Fibroblast of lung (primary cell): ENCODE measurements at places on chromosomes 5 and 9. TPM values are rescaled to one million over a fixed set of nuclear protein-coding genes. Genes with fewer than 3 reads are reported as not detected.

The FOXD4L5 gene
- total RNA-seq, result under 0.01 TPM in 2 replicates

DNA sequence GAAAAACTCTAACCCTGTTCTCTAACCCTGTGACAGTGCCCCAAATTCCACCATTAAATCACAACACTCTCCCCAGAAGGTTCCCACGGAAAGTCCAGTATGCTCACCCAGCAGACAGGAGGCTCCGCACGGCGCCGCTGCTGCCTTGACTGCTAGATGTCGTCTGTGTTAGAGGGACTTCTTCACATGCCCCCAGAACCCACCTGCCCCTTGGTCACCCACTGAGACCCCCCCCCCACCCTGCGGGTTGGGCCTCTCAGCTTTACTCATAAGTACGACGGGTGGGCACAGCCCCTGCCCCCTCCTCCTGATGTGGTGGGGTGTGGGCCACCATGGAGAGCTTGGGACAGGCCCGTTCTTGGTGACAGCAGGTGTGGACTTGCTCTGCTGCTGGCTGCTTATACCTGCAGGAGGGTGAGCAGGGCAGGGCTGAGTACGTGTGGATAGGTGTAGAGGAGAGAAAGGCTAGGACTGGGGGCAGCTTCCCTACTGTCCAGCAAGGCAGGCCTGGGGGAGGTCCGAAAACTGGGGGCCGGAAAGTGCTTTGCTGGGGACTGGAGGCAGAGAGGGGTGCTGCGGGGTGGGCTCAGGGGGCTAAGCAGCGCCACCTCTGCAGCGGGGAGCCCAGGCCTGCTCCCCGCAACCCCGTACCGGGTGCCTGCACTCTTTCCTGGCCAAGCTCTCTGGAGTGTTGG lies 57.5 kb upstream of the OLFM1 start:
- no peak overlapping the region for H3K4me3 ChIP-seq
- DNase-seq, result no peak
- H3K27me3 ChIP-seq, result no peaks in the 10 kb centered on the region
- no peaks in the 10 kb centered on the region for H3K4me1 ChIP-seq

DNA sequence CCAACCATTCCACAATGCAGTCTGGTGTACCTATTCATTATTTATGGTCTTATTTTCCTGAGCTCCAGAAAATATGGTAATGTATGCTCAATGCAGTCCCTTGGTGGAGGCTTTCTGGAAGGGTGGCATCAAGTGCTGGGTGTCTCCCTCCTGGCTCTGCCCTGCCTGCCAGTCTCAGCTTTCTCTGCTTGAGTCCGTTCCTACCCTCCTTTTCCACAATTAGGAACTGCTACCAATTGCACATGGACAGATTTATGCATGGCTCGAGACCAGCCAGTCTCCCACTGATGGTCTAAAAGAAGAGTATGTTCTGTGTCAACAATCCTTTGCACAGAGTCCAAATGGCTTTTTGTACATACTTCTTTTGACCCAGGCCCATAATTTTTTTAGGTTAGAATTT lies 189.8 kb downstream of the TLE1 start:
- H3K27me3 ChIP-seq, result no peaks in the 10 kb centered on the region
- H3K27ac ChIP-seq, result no peak overlapping the region
- no peak for DNase-seq
- peaks cover 8% of the 10 kb centered on the region for H3K4me1 ChIP-seq
- H3K4me3 ChIP-seq, result no peak overlapping the region
- no peaks in the 10 kb centered on the region for H3K36me3 ChIP-seq

DNA sequence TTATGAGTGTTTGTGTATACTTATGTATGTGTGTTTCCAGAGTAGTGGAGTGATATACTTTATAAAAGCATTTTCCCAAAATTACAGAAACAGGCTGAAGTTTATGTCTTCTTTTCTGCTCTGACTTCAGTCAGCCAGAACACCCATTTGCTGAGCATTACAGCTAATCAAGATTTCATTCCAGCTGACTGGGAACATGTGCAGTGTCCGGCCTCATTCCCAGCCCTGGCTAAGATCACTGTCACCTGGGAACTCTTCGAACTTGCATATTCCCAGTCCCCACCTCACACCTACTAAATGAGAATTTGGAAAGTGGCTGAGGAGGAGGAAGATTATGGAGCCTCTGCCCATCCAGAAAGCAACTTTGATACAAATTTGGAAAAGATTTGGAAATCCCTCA lies 90.8 kb upstream of the PRRC1 start:
- H3K27me3 ChIP-seq, result no peaks in the 10 kb centered on the region
- H3K4me1 ChIP-seq, result no peaks in the 10 kb centered on the region
- no peak overlapping the region for H3K4me3 ChIP-seq

DNA sequence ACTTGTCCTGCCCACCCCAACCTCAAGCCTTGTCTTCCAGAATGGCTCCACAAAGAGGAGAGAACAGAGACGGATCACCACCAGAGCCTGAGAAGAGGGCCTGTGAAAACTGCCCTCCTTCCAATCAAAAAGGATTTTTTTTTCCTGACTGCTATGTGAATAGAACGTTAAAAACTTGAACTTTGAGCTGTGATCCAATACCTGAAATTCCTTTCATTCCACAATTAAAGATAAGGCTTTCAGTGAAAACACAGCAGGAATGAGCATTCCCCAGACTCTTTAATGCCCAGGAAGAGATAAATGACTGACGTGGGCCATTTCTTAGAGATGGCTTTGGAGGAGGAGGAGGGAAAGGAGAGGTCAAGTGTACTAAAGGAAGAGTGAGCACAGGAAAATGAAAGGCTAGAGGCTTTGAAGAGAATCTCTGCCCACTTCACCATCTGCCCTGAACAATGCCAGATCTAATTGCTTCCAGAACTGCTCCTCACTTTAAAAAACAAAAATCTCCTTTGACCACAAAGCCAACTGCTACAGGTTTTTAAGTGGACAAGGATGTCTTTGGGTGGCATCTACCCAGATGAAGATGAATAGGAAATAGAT lies 177.9 kb upstream of the MAP3K1 start:
- no peaks in the 10 kb centered on the region for H3K27me3 ChIP-seq

The PHYHD1 gene
- 12.3 and 20.0 TPM in 2 replicates for total RNA-seq

The SLC36A2 gene
- not detected in 2 replicates for total RNA-seq

The ATG12 gene
- 37.2 and 38.8 TPM in 2 replicates for total RNA-seq

The PHAX gene
- 51.4 and 54.5 TPM in 2 replicates for total RNA-seq

DNA sequence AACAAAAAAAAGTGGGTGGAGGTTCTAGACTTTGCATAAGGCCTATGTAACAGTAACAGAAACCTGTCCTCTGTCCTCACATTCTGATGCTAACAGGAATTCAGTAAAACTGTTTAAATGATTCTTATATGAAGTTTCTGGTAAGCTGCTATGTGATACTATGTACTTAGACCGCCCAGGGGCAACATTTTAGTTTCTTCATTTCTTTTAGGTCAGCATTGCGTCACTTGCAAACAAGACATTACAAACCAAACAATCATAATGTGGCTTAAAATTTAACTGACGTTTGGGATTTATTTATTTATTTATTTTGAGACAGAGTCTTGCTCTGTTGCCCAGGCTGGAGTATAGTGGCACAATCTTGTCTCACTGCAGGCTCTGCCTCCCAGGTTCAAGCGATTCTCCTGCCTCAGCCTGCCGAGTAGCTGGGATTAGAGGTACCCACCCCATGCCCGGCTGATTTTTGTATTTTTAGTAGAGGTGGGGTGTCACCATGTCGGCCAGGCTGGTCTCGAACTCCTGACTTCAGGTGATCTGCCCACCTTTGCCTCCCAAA lies 44.3 kb downstream of the TENT4A start:
- peaks cover 27% of the 10 kb centered on the region for H3K36me3 ChIP-seq
- H3K4me3 ChIP-seq, result no peak overlapping the region
- H3K27ac ChIP-seq, result no peak overlapping the region
- H3K27me3 ChIP-seq, result no peaks in the 10 kb centered on the region
- DNase-seq, result no peak
- H3K4me1 ChIP-seq, result no peaks in the 10 kb centered on the region

DNA sequence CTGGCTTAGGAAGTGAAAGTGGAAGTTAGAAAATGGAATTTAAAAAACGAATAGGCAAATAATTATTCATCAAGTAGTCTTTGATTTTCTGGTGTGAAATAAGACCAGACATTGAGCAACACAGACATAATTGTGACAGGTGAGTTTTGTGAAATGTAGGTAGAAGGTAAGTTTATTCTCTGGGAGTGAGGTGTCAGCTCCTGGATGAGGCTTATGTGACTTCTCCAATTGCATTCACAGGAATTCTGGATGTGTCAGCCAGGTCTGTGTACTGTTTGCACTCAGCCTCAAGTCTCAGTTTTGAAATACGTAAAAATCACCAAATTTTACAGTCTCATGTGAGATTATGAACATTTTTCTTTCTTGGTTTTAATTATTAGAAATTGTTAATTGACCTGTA lies 537.6 kb downstream of the CETN3 start:
- H3K27ac ChIP-seq, result no peak overlapping the region
- no peaks in the 10 kb centered on the region for H3K36me3 ChIP-seq
- no peak for DNase-seq
- no peaks in the 10 kb centered on the region for H3K27me3 ChIP-seq
- H3K4me3 ChIP-seq, result no peak overlapping the region

- no peak overlapping the region for H3K4me3 ChIP-seq
- no peak for DNase-seq
- H3K27ac ChIP-seq, result no peak overlapping the region
- no peaks in the 10 kb centered on the region for H3K36me3 ChIP-seq
- no peaks in the 10 kb centered on the region for H3K27me3 ChIP-seq
- H3K4me1 ChIP-seq, result no peaks in the 10 kb centered on the region
These were observed 1290.3 kb upstream of the CDH9 start for GRCh38 chr5:28328681-28329080.

GRCh38 chr5:116439905-116440304 lies 134.7 kb downstream of the SEMA6A start:
- H3K4me1 ChIP-seq, result no peaks in the 10 kb centered on the region
- H3K27ac ChIP-seq, result no peak overlapping the region

GRCh38 chr5:73286896-73287295 lies 113.9 kb downstream of the TMEM174 start:
- no peak overlapping the region for H3K27ac ChIP-seq
- H3K4me1 ChIP-seq, result no peaks in the 10 kb centered on the region
- DNase-seq, result no peak
- no peak overlapping the region for H3K4me3 ChIP-seq
- no peaks in the 10 kb centered on the region for H3K36me3 ChIP-seq
- H3K27me3 ChIP-seq, result peaks cover 2% of the 10 kb centered on the region

The SPTAN1 gene
- 229 and 518 TPM in 2 replicates for total RNA-seq

DNA sequence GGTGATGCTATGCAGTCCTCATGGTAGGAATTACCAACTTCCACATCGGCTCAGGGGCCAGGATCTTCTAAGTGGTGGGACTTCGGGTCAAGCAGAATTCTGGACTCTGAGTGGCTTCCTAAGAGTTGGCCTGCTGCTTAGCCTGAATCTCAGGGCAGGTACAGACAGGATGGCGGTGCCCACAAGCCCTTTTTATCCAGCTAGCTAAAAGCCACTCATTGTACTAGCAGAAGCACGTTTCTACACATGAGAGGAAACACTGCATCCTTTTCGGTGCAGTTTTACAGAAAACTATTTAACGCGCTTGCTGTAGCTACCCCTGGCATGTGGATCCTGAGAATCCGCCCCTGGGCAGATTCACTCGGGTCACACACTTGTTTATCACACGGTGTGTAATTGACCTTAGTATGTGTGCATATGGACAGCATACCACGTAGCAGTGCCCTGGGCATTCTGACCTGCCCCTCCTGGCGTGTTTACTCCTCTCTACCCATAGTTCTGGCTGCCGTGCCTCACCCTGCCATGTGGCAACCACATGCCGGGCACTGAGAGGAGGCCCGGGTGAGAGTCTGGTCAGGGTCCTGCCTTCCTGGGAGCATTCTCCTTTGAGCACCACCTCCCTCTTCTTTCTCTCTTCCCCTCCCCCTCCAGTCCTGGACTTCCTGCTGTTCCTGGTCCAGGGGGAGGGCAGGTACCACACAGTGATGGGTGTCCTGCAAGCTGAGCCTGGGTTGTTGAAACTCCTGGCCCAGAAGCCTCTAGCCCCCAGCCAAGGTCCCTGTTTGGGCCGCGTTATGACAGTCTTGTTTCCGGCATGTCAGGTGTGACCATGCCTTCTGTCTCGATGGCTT lies 65.9 kb downstream of the DAB2IP start:
- no peaks in the 10 kb centered on the region for H3K27me3 ChIP-seq
- DNase-seq, result no peak
- H3K27ac ChIP-seq, result no peak overlapping the region
- H3K4me1 ChIP-seq, result peaks cover 17% of the 10 kb centered on the region

GRCh38 chr9:107778661-107779060 lies 289.1 kb upstream of the KLF4 start:
- H3K27ac ChIP-seq, result no peak overlapping the region
- H3K4me1 ChIP-seq, result peaks cover 3% of the 10 kb centered on the region
- H3K4me3 ChIP-seq, result no peak overlapping the region
- no peak for DNase-seq
- no peaks in the 10 kb centered on the region for H3K36me3 ChIP-seq

- no peaks in the 10 kb centered on the region for H3K4me1 ChIP-seq
- no peak overlapping the region for H3K4me3 ChIP-seq
- no peaks in the 10 kb centered on the region for H3K27me3 ChIP-seq
- H3K36me3 ChIP-seq, result no peaks in the 10 kb centered on the region
These were observed 43.6 kb upstream of the FYB1 start for GRCh38 chr5:39262981-39263380.

GRCh38 chr5:122639864-122640263 lies 135.0 kb upstream of the SNX2 start:
- H3K27ac ChIP-seq, result no peak overlapping the region
- no peaks in the 10 kb centered on the region for H3K27me3 ChIP-seq
- no peaks in the 10 kb centered on the region for H3K4me1 ChIP-seq
- H3K4me3 ChIP-seq, result no peak overlapping the region

The HTR4 gene
- not detected in 2 replicates for total RNA-seq

The PCDHB16 gene
- 0.51 and 1.5 TPM in 2 replicates for total RNA-seq

GRCh38 chr5:59772757-59773156 lies 120.8 kb downstream of the PDE4D start:
- H3K4me1 ChIP-seq, result peaks cover 6% of the 10 kb centered on the region
- H3K27ac ChIP-seq, result no peak overlapping the region
- no peak overlapping the region for H3K4me3 ChIP-seq
- H3K27me3 ChIP-seq, result peaks cover 5% of the 10 kb centered on the region
- DNase-seq, result no peak

The CARTPT gene
- total RNA-seq, result not detected in 2 replicates

DNA sequence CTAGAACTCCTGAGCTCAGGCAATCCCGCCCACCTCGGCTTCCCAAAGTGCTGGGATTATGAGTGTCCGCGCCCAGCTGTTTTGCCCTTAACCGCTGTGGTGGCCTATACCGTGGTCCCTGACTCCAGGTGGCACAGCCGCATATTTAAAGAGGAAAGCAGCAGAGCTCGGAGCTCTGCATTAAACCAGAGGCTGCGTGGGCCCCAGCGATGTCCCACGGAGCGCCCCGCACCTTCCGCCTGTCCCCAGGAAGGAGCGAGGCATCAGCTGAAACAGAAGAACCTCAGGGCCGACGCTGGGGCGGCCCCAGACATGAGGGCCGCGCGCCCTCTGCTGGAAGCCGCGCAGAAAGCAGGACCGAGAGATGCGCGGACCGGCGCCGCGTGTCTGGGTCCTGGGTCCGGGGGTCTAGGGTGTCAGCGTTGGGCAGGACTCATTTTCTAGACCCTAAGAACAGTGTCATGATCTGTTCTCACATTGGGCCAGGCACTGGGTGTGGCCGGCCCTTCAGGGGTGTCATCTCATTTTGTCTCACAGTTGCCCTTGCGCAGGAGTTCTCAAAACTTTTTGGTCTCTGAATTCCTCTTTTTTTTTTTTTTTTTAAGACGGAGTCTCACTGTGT lies 37.7 kb downstream of the LAMC3 start:
- H3K4me1 ChIP-seq, result no peaks in the 10 kb centered on the region
- no peak overlapping the region for H3K27ac ChIP-seq
- H3K36me3 ChIP-seq, result no peaks in the 10 kb centered on the region
- no peak overlapping the region for H3K4me3 ChIP-seq

- H3K4me1 ChIP-seq, result no peaks in the 10 kb centered on the region
- no peak overlapping the region for H3K4me3 ChIP-seq
- no peak overlapping the region for H3K27ac ChIP-seq
- peaks cover 5% of the 10 kb centered on the region for H3K27me3 ChIP-seq
These were observed 126.9 kb upstream of the ANKH start for GRCh38 chr5:14998491-14998890.
